ENCODE measurements at places on chromosomes 3 and 15.

- no peak for DNase-seq
Observed at GRCh38 chr15:84714821-84715220, 1.1 kb downstream of the SEC11A start.

DNA sequence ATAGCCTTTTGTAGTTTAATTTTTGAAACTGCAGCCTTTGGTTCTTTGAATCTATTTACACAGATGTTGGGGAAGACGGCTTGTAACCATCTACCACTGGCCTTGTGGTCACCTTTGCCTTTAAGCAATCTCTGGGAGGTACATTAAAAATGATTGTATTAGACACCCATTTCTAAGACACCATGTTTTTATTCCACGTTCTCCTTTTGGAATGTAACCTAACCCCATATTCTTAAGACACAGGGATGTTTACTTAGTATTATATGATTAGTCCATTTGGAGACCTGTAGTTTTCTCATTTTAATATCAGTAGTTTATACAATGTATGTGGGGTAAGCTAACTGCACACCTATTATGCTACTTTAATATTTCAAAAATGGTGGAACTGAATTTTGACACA, 175.1 kb upstream of the PLSCR5 start:
- no peak for DNase-seq

DNA sequence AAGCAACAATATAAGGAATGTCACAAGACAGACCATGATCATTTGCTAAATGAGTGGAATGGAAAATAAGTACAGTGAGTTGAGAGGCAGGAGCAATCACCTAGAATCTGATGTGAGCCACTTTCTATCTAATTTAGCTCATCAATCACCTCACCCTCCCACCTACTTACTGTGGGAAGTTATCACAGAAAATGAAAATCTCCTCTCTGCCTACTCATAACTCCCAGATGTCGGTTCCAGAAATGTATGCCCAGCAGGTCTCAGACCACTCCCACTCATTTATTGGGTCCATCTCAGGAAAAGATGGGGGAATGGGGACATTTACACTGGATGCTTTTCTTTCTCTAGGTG, 270.9 kb downstream of the FHIT start:
- DNase-seq: no peak

GRCh38 chr3:128170866-128171516, 17.7 kb downstream of the EEFSEC start:
- no peak for DNase-seq
